ENCODE measurements at places on chromosomes 2 and 18.

DNA sequence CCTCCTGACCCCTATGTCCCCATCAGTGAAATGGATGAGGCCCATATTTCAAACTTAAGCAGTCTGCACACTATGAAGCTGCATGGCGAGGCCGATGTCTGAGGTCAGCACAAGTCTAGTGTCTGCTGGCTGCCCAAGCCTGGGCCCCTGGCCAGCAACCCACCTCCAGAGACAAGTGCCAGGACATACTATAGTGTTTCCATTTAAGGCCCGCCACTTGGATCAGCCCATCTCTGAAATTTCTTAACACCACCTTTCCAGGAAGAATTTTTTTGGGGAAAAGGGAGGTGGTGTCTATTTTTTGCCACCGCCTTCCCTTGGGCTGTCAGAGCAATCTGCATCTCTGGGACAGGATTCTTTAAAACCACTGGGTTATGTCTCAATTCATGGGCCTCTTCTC, 1.8 kb downstream of the ACVR1 start:
- H3K4me3 ChIP-seq, result peak overlapping the region; percentile 85
- peaks cover 58% of the 10 kb centered on the region for H3K4me1 ChIP-seq
- peak overlapping the region; percentile 81 for H3K27ac ChIP-seq
- DNase-seq, result no peak

DNA sequence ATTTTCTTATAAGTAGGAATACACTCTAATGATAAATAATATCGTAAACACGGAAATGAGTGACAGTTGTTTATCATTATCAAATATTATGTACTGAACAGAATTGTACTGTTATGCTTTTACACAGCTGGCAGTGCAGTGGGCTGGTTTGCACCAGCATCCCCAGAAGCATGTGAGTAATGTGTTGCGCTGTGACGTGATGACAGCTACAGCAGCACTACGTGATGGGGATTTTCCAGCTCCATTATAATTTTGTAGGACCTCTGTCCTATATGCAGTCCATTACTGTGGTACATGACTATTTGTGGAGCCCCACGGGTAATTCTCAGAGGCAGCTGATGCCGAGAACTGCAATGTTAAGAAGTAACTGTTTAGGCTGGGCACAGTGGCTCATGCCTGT, 77.3 kb upstream of the ATG16L1 start:
- H3K27me3 ChIP-seq, result no peaks in the 10 kb centered on the region
- no peak for DNase-seq
- H3K4me1 ChIP-seq, result no peaks in the 10 kb centered on the region
- no peak overlapping the region for H3K27ac ChIP-seq

GRCh38 chr18:26734760-26735159, 130.7 kb downstream of the AQP4 start:
- no peak for DNase-seq
- no peaks in the 10 kb centered on the region for H3K4me1 ChIP-seq
- no peak overlapping the region for H3K27ac ChIP-seq
- no peaks in the 10 kb centered on the region for H3K36me3 ChIP-seq
- no peaks in the 10 kb centered on the region for H3K27me3 ChIP-seq

DNA sequence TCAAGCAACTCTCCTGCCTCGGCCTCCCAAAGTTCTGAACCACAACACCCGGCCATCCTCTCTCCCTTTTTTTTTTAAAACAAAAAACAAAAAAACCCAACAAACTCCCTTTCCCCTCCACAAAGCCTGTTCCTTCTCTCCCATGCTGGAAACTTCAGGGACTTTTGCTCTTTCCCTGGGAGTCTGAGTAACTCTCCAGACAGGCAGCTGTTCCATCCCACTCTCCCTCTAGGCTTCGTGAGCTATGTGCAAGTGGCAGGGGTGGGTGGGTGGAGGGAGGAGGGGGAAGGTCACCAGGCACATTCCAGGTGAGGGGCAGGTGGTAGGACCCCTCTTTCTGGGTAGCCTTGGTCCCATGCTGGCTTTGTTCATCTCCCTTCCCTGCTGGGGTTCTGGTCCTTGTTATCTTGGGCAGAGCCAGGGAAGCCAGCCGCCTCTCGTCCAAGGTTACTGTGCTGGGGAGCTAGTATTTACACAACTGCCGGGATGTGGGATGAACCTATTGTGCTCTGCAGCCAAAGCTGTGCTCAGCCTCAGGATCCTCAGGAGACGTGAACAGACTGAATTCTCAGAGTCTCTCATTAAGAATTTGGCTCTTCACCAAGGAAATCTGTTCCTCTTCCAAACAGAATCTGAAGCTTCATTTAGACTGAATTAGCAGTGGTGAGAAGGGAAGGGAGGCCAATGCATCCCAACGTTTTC, 106.9 kb downstream of the LIPG start:
- no peak overlapping the region for H3K27ac ChIP-seq
- no peak overlapping the region for H3K4me3 ChIP-seq
- H3K27me3 ChIP-seq, result peaks cover 12% of the 10 kb centered on the region
- H3K4me1 ChIP-seq, result no peaks in the 10 kb centered on the region
- H3K36me3 ChIP-seq, result no peaks in the 10 kb centered on the region

All from activated naive CD8-positive, alpha-beta T cell treated with anti-CD3 and anti-CD28 coated beads, Interleukin-2, amount 50 U/mL, for 24 hours (primary cell).